ENCODE measurements at places on chromosomes 3 and 15. TPM values are rescaled to one million over a fixed set of nuclear protein-coding genes. Genes with fewer than 3 reads are reported as not detected.

DNA sequence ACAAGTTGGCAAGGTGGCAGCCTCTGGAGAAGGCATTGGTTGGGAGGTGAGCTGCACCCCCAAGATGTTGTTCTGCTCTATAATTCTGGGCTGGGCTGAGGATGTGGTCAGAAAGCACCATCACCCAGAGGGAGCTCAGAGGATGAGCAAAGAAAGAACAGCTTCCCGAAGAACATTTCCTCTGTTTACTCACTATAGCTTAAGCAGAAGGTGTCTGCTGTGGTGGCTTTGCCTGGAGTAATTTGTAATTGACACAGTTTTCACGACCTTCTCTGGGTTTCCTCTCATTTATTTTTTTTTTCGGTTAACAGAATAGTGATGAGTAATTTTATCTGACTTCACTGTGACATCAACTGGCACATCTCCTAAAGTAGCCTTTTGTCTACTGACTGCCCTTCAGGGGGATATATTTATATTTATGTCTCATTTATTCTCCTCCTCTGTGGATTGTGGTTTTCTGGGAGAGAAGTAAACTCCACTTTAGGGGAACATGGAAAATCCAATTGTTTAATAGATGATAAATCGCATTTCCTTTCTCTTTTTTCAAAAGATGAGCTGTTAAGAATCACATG is 49.5 kb upstream of the ABHD17C start:
- peaks cover 8% of the 10 kb centered on the region for H3K36me3 ChIP-seq
- peaks cover 14% of the 10 kb centered on the region for H3K4me1 ChIP-seq
- H3K27ac ChIP-seq = no peak overlapping the region
- no peak overlapping the region for H3K4me3 ChIP-seq

DNA sequence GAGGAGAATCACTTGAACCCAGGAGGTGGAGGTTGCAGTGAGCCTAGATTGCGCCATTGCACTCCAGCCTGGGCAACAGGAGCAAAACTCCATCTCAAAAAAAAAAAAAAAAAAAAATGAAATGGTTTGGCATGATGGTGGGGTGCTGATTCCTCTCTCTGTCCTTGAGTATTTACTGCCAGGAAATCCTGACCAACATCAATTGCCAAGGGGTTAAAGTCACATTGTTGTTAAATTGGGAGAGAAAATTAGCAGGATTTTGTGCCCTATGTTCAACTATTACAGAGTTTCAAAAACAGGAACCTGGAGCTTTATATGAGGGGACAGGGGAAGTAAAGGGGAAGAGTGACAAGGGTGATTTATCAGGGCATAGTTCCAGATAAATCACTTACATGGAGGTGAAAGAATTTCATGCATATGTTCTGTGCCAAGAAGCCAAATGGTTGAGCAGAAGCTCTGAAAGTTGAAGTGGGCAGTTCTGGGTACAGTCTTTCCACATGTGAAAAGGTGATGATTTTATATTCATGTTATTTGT is 70.5 kb upstream of the TSEN2 start:
- H3K27me3 ChIP-seq = peaks cover 2% of the 10 kb centered on the region
- no peak overlapping the region for H3K27ac ChIP-seq
- no peak overlapping the region for H3K4me3 ChIP-seq
- H3K36me3 ChIP-seq = no peaks in the 10 kb centered on the region

GRCh38 chr3:130085881-130086280 is 4.2 kb downstream of the ALG1L2 start:
- DNase-seq = no peak
- H3K36me3 ChIP-seq = no peaks in the 10 kb centered on the region
- no peak overlapping the region for H3K4me3 ChIP-seq

- H3K4me1 ChIP-seq = peaks cover 15% of the 10 kb centered on the region
- H3K4me3 ChIP-seq = peak overlapping the region; percentile 54
- H3K27ac ChIP-seq = peak overlapping the region; percentile 86
- DNase-seq = peak; percentile 22
- H3K27me3 ChIP-seq = no peaks in the 10 kb centered on the region
Measured at GRCh38 chr15:44633603-44634002, 29.9 kb downstream of the SPG11 start.

GRCh38 chr3:113912552-113913236 is 35.1 kb upstream of the ZDHHC23 start:
- H3K4me3 ChIP-seq = no peak overlapping the region
- H3K27me3 ChIP-seq = no peaks in the 10 kb centered on the region
- H3K27ac ChIP-seq = no peak overlapping the region
- no peaks in the 10 kb centered on the region for H3K36me3 ChIP-seq
- peaks cover 47% of the 10 kb centered on the region for H3K4me1 ChIP-seq
- peak; percentile 54 for DNase-seq

- H3K27ac ChIP-seq = no peak overlapping the region
- H3K4me3 ChIP-seq = no peak overlapping the region
- H3K36me3 ChIP-seq = no peaks in the 10 kb centered on the region
Measured at GRCh38 chr3:122927726-122928125, 99.8 kb downstream of the SEMA5B start.

GRCh38 chr15:50594311-50594710 is 47.8 kb upstream of the USP50 start:
- peaks cover 38% of the 10 kb centered on the region for H3K36me3 ChIP-seq
- no peak for DNase-seq
- H3K27me3 ChIP-seq = no peaks in the 10 kb centered on the region
- H3K27ac ChIP-seq = no peak overlapping the region

DNA sequence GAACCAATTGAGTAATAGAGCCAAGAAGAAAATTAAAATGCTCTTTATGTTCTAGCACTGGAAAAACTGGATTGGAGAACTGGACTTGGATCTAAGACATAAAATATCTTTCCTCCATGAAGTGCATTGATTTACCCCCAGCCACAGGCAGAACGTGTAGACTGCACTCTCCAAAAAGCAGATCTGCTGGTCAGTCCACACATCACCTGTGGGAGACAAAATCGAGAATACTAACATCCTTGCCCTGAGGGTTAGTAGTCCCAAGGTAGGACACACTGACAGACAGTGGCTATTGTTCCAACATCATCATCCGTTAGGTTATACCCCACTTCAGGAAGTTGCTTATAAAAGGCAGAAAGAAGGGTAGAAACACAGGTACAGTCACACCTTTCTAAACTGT is 257.1 kb upstream of the STT3B start:
- no peak for DNase-seq
- no peaks in the 10 kb centered on the region for H3K27me3 ChIP-seq
- H3K27ac ChIP-seq = peak overlapping the region; percentile 83
- no peaks in the 10 kb centered on the region for H3K36me3 ChIP-seq

The NME9 gene
- not detected for total RNA-seq
